Activated CD4-positive, CD25-positive, alpha-beta regulatory T cell treated with anti-CD3 and anti-CD28 coated beads, Interleukin-2, amount 50 U/mL, for 24 hours (primary cell): ENCODE measurements at places on chromosomes 7 and 10.
A peak's percentile ranks its signal among the peaks of the same experiment; 100 is the strongest.

GRCh38 chr7:93799750-93800357 lies 90.7 kb downstream of the TFPI2 start:
- no peak for ATAC-seq

GRCh38 chr10:94363251-94363565 lies 469 bp upstream of the NOC3L start:
- ATAC-seq = peak; percentile 4

DNA sequence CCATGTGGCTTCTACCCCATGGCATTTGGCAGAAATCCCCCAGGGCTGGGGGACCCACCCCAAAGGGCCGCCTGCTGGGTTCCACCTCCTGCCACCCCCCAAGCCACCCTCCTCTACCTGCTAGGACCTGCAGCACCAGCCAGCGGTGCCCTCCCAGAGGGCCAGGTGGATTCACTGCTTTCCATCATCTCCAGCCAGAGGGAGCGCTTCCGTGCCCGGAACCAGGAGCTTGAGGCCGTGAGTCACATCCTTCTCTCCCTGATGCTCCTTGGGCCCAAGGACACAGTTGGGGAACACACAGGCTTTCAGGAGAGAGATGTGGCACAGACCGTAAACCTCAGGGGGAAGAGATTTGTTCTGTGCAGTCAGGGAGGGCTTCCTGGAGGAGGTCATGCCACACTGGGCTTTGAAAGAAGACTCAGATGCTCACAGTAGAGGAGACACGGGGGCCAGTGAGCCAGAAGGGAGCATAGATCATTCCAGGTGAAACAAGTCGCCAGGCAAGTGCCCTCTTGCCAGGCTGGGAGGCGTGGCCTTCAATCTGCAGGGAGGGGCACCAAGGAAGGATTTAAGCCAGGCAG lies 11.5 kb upstream of the SH2B2 start:
- no peak for ATAC-seq

GRCh38 chr7:107874605-107875446 lies 16.2 kb upstream of the DLD start:
- ATAC-seq = peak; percentile 59

DNA sequence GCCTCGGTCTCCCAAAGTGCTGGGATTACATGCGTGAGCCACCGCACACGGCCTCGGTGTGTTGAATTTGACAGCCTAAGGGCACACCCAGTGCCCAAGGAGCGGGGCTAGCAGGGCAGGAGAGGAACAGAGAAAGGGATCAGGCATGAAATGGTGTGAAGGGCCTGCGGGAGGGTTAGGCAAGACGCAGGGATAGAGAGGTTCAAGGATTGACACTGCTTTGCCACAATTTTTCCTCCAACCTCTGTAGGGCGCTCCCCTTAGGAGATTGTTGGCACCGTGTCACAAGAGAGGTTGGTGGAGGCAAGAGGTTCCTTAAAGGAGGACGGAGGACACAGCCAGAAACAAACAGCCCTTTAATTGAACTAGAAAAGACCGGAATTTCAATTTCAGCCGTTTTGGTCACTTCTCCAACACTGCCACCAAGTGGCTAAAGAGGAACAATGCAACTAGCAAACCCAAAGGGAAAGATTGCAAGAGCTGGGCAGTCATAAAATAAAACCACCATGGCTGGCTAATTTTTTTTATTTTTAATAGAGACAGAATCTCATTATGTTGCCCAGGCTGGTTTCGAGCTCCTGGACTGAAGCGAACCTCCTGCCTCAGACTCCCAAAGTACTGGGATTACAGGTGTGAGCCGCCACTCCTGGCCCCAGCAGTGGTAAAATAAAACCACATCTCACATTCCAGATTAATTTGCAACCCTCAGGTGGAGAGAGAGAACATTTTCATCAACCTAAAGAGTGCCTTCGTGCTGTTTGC lies 6.9 kb upstream of the CREB3L2 start:
- ATAC-seq = no peak
